Stimulated activated CD8-positive, alpha-beta memory T cell treated with anti-CD3 and anti-CD28 coated beads, Interleukin-7, amount 100 ng/mL, for 4 hours (primary cell): ENCODE measurements at places on chromosomes 5 and 9.

- DNase-seq = peak; percentile 36
Observed at GRCh38 chr5:96714951-96715451, 52.8 kb downstream of the CAST start.

DNA sequence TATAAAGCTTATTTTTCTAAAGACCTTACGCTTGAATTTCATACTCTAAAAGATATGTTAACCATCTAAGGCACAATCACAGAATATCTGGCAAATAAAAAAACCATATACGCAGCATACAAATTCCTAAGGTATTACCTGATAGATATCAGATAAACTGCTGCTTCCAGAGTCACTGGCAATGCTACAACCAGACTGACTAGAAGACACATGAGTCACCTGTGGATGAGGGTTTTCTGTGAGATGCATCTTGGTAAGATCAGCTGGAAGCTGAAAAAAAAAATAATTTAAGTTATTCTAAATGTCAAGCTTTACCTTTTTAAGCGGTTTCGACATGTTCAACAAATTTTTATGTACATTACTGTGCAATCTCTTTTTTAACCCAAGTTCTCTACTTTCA is 113.8 kb downstream of the RAPGEF6 start:
- no peak for DNase-seq

- DNase-seq = no peak
Observed at GRCh38 chr5:2134543-2135292, 252.0 kb upstream of the IRX4 start.

DNA sequence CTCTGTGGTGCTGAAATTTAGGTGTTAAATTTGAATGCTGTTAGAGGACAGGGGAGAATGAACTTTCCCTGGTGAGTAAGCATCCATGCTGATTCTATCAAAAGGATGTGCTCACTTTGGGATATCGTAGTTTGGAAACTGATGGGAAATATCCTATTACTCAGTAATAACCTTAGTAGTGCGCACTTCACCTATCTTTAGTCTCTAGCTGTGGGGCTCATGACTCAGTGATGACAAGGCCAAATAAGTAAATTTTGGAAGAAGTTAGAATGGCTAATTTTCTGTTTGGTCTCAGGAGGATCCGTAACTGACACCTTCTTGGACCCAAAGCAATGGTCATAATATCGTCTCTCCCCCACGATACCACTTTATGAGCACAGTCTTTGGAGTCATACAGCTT is 448.4 kb downstream of the PSAT1 start:
- DNase-seq = no peak

DNA sequence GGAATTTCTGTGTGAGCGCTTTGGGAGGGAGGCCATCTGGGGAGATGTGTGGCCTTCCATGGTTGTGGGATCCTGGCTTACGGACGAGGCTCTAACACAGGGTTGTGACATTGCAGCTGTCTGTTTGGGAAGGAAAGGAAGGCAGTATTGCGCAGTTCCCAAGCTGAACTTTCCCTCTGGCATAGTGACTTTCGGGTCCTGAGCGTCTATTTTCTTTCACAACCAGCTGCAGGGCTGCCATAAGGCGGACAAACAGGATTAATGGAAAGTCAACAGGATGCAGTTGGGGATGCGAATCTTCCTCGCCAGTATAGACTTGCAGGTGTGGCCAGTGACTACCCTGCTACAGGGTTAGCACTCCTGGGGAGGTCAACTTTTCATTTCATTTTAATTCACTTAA is 25.9 kb downstream of the CCT5 start:
- DNase-seq = no peak

GRCh38 chr5:121377461-121377860 is 474.2 kb upstream of the FTMT start:
- DNase-seq = no peak

GRCh38 chr5:147472664-147473475 is 37.0 kb downstream of the DPYSL3 start:
- no peak for DNase-seq

GRCh38 chr9:122016744-122017143 is 76.4 kb downstream of the TTLL11 start:
- no peak for DNase-seq

DNA sequence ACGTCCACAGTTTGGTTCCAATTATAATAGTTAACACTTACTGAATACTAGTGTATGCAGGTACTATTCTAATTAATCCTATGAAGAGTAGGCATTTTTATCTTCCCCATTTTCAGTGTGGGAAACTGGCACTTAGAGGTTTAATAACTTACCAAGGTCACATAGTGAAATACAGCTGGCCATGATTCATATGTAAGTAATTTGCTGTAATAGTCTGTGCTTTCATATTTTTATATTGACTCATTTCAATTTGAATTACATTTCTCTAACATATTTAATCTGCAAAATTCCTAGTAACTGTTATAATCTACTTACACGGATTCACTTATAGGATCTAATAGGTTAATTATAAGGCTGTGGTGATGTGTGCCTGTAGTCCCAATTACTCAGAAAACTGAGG is 19.4 kb downstream of the CCNH start:
- no peak for DNase-seq

GRCh38 chr5:91383956-91384300 is 811 bp upstream of the ARRDC3 start:
- DNase-seq = no peak

- no peak for DNase-seq
Observed at GRCh38 chr5:124438903-124439281, 307.5 kb downstream of the ZNF608 start.

DNA sequence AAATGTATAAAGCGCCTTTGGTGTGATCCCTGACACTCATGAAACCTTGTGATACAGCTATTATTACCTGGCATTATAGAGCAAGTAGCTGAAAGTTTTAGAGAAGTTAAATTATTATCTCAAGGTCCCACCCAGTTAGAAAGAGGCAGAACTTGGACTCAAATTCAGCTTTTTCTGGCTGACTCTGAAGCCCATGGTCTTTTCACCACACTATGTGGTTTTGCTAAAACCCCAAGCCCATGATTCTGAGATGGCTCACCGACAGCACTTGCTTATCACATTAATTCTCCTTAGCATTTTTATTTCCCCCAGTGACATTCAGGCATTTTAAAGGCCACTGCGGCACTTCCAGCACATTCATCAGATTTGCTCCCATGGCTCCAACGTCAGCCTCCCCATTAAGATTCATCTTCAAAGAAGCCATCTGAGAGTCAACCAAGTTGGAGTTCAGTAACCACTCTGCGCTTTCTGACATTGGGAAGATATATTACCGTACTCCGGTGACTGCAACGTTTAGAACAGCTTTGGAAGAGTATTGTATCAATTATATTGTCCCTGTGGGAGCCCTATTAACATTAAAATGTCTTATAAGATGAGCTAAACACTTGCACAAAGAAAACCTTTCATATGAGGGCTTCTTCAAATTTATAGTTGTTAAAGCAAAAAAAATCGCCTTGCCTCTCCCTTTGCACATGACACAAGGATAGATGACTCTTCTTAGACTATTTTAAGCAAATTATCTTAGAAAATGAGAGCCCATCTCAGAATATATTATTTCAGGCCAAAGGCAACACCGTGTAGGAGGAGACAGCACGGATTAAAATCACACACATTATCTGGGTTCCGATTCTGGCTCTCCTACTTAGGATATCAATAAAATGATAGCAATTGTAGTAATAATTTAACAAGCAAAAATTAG is 638.1 kb downstream of the ACTL7B start:
- DNase-seq = no peak

DNA sequence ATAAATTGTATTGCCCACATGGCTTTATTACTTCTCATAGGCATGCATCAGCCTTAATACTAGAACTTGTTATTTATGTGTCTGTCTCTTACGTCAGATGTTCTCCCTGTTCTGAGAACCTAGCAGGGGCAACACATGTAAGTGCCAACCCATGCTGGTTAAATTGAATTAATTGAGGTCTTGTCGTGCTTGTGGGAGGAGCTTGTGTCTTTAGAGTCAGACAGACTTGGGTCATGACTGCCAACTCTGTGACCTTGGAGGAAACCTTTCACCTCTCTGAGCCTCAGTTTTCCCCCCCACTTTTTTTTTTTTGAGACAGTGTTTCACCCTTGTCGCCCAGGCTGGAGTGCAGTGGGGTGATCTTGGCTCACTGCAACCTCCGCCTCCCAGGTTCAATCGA is 2.2 kb upstream of the MEGF9 start:
- DNase-seq = no peak

GRCh38 chr5:83360573-83360972 is 111.0 kb upstream of the VCAN start:
- no peak for DNase-seq

- no peak for DNase-seq
Observed at GRCh38 chr9:90839183-90839728, 37.6 kb downstream of the SYK start.

DNA sequence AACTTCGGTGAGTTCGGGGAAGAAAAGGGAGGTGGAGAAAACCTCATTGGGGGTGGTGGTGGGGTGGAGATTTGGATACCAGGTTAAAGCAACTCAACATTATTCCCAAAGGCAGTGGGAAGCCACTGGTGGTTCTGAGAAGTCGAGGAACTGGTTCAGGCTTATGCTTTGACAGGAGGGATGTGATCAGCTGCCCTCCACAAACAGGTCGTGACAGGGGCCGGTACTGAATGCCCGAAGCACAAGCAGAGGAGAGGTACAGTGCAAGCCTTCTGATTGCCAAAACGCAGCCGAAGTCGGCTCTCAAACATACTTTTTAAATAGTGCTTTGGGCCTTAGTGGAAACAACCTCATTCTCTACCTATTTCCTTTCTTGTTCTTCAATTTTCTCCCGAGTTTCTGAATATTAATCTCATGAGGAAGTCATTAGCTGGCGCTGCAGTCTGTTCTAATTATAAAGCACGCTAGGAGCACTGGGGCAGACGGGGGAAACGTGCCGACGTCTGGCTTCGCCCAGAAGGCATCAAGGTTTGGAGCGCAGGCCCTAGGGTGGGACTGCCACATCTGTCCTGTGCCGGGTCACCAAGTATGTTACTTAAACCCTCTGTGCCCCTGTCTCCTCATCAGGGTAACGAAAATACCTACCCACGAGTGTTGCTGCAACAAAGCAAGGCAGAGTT is 27.3 kb downstream of the SHB start:
- no peak for DNase-seq

DNA sequence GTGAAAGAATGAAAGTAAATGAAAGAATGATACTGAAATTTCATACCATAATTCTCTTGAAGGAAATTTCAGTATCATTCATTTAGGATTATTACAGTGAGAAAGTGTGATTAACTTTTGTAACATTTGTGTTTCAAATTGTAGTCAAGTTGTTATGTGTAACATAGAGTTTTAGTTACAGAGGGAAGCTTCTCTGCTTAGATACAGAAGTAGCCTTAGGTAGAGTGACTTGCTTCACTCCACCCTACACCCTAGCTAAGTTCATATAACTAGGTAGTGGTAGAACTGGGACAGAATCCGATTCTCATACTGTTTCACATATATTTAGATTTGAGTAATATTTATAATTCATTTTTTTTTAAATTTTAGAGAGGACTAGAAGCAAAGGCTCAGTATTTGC is 9.0 kb downstream of the RASA1 start:
- no peak for DNase-seq

- no peak for DNase-seq
Observed at GRCh38 chr9:88259001-88259400, 120.7 kb upstream of the SPATA31C2 start.

- DNase-seq = no peak
Observed at GRCh38 chr5:176846335-176847140, 36.2 kb downstream of the UNC5A start.
